ENCODE measurements at places on chromosomes 2 and 18. TPM values are rescaled to one million over a fixed set of nuclear protein-coding genes. Genes with fewer than 3 reads are reported as not detected.

- DNase-seq: no peak
Observed at GRCh38 chr2:188279093-188279445, 12.6 kb upstream of the GULP1 start.

DNA sequence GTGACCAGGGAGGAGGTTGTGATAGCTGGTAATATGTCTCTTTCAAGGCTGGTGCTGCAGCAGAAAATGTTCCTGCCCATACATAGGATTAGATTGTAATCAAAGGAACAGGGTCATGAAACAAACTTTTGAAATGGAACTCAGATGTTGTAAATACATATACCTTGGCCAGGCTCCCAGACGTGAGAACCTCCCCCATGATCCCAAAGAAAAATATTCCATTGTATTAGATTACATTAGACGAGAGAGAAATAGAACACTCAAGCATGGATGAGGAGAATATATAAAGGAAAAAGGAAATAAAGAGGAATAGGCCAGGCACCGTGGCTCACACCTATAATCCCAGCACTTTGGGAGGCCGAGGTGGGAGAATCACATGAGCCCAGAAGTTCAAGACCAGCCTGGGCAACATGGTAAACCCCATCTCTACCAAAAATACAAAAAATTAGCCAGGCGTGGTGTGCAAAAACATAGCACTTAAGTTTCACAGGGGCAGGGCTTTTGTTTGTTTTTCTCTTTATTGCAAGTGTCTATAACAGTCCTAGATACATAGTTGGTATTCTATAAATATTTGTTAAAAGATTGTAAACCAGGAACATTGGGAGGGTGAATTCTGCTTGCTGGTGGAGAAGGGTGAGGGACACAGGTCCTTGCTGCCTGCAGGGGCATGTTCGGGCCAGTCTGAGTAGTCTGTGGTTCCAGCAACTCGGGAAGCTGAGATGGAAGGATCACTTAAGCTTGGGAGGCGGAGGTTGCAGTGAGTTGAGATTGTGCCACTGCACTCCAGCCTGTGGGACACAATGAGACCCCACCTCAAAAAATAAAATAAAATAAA lies 52.8 kb downstream of the RPL37A start:
- no peak for DNase-seq

GRCh38 chr2:19786408-19787058 lies 115.2 kb downstream of the TTC32 start:
- DNase-seq: no peak

ANKRD30B gene
- total RNA-seq: 0.70 TPM

GRCh38 chr2:241603686-241604085 lies 33.3 kb downstream of the THAP4 start:
- no peak for DNase-seq

RAD51AP2 gene
- total RNA-seq: not detected

- no peak for DNase-seq
Observed at GRCh38 chr18:22465859-22466457, 48.2 kb upstream of the CTAGE1 start.
